Fibroblast of skin of back (primary cell): ENCODE measurements at places on chromosomes 5 and 9.

DNA sequence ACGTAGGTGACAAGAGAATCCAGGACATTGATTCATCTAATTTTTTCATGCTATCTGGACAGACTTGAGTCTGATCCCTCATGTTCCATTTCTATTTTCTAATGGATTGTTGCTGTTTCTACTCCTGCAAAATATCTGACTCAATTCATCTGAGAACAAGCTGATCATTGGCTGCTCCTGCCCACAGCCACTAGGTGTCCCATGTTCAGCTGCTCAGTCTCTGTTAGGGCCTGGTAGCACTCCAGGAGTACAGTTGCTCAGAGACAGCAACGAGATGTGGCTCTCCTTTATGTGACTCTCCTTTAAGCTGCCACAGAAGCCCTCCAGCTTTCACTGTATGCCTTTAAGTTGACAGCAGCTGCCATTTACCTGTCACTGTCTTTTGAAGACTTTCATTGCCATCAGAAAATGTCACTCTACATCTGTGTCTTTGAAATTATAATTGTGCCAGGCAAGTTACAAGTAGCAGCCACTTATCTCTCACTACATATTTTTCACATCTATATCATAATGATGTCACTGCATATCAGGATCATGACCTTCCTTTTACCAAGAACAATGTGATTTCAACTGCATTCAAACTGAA lies 1944.2 kb upstream of the NUDT12 start:
- peak; percentile 33 for DNase-seq

- DNase-seq = no peak
These were observed 33.3 kb downstream of the RAPGEF1 start for GRCh38 chr9:131706608-131706970.

DNA sequence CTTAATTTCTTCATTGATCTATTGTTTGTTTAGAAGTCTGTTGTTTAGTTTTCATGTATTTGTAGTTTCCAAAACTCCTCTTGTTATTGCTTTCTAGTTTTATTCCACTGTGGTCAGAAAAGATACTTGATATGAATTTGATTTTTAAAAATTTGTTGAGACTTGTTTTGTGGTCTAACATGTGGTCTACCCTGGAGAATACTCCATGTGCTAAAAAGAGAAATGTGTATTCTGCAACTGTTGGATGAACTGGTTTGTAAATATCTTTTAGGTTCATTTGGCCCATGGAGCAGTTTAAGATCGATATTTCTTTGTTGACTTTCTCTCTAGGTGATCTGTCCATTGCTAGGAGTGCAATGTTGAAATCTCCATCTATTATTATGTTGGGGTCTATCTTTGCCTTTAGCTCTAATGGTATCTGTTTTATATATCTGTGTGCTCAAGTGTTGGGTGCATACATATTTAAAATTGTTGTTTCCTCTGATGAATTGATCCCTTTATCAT lies 150.6 kb upstream of the ATP10B start:
- DNase-seq = no peak

- DNase-seq = peak; percentile 37
These were observed 373.3 kb upstream of the SEMA6A start for GRCh38 chr5:116947691-116948528.

DNA sequence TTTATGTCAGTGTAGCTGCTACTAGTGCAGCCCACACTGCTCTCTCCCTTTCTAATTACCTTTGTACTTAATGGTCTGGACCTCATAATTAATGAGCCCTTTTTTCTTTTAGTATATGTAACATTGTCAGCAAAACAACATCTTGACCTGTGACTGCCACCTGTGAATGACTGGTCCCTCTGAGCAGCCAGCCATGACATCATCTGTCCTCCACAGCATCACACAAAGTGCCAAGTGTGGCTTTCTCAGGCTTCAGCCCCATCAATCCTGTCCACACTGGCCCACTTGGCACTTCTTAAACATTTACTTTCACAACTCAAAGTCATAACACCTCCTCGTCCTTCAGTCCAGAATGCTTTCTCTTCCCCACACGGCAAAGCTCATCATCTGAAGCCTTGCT lies 104.7 kb downstream of the GPR21 start:
- no peak for DNase-seq

- no peak for DNase-seq
These were observed 41.3 kb downstream of the IRX2 start for GRCh38 chr5:2709976-2710689.

DNA sequence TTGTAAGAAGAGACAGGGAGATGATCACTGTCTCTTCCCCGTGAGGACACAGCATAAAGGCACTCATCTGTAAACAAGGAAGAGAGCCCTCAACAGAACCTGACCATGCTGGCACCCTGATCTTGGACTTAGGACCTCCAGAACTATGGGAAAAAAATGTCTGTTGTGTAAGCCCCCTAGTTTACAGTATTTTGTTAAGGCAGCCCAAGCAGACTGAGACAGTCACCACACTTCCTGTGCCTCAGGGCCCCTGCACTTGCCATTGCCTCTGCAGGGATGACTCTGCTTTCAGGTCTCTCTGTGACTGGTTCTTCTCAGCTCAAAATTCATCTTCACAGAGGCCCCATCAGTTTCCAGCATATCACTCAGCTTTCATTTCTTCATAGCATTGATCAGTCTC lies 372.1 kb downstream of the TLE1 start:
- no peak for DNase-seq

GRCh38 chr9:97397220-97397619 lies 14.7 kb upstream of the TDRD7 start:
- DNase-seq = no peak

GRCh38 chr5:126332326-126332725 lies 90.9 kb upstream of the GRAMD2B start:
- no peak for DNase-seq

- peak; percentile 63 for DNase-seq
These were observed 133.8 kb upstream of the SLC24A2 start for GRCh38 chr9:19922476-19923118.

- no peak for DNase-seq
These were observed 5.3 kb downstream of the FGF18 start for GRCh38 chr5:171424726-171425125.

DNA sequence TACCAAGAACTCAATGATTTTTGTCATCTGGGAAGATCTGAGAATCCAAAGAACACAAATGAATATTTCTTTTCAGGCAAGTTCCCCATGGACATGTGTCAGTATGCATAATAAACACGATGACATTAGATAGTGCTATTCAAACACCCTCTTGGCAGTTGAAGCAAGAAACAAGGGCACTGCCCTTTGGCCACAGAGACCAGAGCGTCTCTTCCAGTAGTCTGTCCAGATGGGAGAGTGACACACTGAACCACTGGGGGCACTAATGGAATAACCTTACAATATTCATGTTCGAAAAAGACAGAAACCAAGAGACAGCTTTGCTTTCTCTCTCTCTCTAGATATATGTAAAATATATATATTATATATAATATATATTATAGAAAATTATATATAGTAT lies 301.9 kb downstream of the CTNND2 start:
- no peak for DNase-seq

DNA sequence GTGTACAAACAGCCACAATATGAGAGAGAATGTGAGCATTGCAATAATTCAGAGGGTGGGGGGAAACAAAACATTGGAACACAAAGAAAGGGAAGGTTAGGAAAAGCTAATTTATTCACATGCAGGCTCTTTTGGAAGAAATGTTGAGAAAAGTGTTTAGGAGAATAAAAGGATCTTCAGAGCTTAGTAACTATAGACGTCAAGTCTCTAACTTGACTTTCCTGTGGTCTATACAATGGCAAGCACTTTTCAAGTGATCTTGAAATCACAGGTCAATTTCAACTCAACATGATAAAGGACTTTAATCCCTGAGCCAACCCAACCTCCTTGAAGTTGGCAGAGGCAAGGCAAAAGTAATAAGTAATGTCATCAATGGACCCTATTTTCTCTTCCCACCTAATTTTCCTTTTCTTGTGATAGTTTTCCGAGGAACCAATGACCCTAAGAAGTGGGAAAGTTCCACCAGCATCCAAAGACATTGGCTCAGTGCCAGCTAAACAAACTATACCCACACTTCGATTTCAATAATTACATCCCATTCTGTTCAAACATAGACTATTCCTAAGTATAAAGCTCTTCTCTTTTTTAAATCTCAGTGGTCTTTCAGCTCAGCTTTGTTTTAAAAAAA lies 23.7 kb downstream of the RFK start:
- no peak for DNase-seq

- no peak for DNase-seq
These were observed 4.5 kb downstream of the NDUFS6 start for GRCh38 chr5:1805736-1806135.

DNA sequence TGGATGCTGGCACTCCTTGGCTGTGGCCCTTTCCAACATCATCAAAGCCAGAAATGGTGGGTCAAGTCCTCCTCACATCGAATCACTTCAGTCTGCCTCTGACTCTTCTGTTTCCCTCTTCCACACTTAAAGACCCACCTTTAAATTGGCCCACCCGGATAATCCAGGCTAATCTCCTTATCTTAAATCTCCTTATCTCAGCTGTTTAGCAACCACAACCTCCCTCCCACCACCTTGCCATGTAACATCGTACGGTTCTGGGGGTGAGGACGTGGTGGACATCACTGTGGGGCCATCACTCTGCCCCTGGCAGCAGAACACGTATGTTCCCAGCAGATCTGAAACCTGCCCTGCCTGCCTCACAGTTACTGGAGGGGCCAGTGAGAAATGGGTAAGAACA lies 11.5 kb downstream of the IGFBPL1 start:
- DNase-seq = no peak

DNA sequence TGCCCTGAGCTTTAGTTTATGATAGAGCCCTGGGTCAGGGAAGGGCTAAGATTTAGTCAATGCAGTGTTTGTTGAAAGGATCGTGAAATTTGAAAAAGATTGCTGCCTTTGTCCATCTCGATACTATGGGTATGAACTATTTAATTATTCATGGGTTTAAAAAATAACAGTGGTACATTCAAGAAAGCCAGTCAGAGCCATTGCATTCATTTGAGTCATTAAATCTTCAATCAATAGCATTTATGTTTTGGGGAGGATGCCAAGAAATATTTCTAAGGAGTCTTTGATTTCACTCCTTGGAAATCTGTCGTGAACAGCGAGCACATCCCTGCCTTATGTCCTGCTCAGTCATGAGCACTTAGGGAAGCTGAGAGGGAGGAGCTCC lies 54.4 kb upstream of the LRRTM2 start:
- DNase-seq = no peak

GRCh38 chr5:169121630-169122420 lies 179.1 kb downstream of the SLIT3 start:
- DNase-seq = peak; percentile 33

GRCh38 chr5:132181011-132181629 lies 46.5 kb downstream of the P4HA2 start:
- DNase-seq = no peak

DNA sequence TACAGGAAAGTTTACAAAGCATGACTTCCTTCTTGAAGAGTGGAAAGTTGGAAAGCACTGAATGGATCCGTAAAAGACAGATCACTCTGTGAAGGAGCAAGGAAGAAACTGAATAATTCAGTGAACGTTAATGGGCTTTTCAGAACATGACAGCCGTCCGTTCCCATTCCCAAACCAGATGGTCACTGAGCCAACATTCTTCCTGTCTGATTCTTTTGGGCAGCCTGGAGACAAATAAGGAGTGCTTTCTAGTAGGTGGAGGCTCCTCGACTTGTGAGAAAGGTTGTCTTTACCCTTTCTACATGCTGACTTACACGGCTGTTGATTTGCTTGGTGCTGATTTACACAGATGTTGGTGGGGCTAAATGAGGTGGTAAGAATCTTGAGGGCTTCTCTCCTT lies 51.0 kb upstream of the PAPPA start:
- no peak for DNase-seq

DNA sequence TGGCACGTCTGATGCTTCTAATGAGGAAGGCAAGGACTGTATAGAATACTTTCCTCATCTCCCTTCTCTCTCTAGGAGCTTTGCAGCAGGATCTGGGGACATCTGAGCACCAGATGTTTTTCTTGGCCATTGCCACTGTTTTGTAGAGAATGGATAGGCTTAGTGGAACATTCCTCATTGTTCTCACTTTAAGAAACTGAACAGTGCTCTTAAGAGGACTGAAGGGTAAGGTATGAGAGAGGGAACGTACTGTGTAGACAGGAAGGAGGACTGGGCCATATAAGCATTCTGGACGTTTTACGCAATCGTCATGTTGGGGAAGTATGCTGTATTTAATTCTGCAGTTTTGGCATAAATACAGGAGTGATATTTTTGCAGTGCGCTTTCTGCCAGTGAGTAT lies 70.6 kb downstream of the SMARCA2 start:
- DNase-seq = peak; percentile 62

DNA sequence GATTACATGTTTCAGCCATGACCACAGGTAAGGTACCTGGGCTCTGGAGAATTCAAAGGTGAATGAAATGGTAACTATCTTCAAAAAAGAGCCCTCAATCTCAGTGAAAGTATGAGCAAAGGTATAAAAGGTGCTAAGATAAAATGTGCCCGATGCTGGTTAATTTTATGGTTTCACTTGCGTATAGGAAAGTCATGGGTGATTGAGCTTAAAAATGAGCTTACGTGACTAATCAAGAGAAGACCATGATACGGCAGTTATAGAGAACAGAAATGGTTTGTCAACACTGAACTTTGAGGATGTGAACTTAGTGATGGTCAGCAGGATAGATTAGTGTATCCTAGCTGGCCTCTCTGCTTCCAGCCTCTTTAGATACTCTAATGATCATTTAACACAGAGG lies 320.1 kb downstream of the DEPDC1B start:
- DNase-seq = no peak

DNA sequence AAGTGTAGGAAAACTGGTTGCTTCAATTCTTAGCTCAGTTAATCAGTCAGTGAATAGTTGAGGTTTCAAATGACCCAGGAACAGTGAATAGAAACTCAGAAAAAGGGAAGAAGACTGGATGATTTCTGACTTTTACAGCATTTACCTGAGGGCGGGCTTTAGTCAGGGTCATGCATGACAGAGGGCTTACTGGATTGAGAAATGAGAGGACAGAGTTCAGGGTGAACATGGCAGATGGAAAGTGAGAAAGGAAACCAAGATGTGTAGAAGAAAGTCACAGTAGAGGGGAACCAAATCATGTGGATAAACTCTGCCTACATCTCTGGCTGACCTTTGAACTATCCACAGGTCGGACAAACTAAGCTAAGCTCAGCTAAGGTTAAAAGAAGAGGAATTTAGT lies 596.0 kb downstream of the SEMA5A start:
- no peak for DNase-seq

DNA sequence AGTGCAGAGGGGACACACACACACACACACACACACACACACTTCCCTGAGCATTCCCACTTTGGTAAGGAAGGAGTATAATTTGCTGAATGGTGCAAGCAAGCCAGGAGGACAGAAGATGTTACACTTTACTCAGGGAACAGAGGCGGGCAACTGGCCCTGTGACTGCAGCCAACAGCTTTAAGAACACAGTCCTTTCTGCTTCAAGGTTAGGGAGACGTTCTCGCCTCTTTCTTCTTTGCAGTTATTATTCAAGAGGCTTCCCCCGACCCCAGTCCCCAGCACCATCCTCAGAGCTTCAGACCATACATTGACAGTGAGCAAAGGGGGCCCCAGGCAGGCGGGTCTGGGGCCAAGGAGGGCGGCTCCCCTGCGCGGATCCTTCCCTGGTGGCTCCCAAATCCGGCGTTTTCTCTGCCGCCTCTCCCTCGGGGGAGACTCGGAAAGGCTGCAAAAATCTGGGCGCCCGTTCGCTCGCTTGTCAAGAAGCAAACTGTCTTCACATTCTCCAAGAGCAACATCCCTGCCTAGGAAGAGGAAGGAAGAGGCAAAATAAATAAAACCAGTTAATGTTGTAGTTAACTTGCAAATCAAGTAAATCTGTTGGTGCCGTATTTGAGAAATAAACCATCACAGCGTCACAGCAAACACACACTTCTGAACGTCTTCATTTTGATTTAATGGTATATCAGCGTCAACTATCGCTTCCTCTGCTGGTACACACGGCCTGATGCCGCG lies 3.8 kb upstream of the LHX2 start:
- no peak for DNase-seq
